ENCODE measurements at places on chromosomes 3 and 15. TPM values are rescaled to one million over a fixed set of nuclear protein-coding genes. Genes with fewer than 3 reads are reported as not detected.

- DNase-seq = no peak
These were observed 46.9 kb downstream of the STARD9 start for GRCh38 chr15:42621996-42622925.

DNA sequence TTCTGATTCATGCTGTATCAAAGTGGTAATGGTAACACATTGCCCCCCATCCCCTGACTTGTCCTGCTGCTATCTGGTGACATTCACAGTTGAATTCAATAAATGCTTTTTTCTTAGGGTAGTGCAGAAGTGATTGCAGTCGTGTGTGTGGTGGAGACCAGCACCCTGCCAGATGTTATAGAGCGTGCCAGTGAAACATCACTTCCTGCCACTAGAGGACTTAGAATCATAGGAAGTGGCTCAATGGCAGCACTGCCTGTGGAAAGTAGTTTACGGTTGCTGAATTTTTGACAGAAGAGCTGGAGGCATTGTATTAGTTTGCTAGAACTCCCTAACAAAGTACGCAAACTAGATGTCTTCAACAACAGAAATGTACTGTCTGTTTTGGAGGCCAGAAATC lies 37.4 kb upstream of the P2RY12 start:
- DNase-seq = no peak

DNA sequence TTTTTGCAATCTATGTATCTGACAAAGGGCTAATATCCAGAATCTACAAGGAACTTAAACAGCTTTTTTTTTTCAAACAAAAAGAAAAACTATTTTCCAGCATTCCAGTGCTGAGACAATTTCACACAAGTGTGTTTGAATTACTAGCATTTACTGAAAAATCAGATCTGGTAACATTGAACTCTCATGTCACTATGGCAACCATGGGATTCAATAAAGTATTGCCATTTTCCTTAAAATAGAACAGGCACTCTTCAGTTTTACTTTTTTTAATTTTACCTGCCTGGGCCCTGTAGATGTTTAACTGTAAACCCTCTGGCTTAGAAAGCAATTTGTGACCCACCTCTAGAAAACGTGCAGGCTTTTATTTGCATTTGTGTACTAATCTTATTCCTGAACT lies 105.4 kb downstream of the MITF start:
- no peak for DNase-seq

CLDN18 gene
- total RNA-seq = not detected

DNA sequence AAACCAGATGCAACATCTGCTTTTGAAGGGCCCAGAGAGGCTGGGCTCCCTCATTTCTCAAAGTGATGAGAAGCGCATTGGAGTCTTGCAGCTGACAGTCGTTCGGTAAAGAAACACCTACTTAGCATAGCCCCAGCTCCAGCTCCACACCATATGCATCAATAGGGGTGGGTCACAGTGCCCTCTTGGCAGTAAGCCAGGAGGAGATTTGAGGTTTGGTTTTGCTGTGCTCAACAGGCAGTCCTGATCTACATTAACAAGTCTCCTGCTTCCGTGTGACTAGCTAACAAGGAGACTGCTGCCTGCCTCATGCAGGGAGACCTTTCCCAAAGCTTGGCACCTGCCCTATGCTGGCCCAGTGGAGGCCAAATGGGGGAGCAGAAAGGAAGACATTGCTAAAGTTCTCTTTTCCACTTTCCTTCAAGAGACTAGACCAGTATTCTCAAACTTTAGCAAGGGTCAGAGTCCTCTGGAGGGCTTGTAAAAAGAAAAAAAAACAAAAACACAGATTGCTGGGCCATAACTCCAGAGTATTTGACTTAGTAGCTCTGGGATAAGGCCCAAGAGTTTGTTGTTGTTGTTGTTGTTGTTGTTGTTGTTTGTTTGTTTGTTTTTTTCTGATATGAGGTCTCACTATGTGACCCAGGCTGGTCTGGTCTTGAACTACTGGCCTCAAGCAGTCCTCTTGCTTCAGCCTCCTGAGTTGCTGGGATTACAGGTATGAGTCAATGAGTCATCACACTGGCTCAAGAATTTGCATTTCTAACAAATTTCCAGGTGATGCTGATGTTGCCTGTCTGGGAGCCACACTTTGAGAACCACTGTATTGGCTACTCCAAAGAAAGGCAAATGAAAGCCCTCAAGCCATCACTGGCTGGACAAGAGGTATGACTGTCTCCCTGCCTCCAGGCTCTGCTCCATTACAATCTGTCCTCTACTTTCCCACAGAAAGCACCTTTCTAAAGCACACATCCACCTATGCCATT lies 294.9 kb downstream of the RORA start:
- DNase-seq = no peak

AKAP13 gene
- 112 TPM for total RNA-seq
